Amygdala (tissue), 56 donors: ENCODE measurements at places on chromosomes 6 and 20.

DNA sequence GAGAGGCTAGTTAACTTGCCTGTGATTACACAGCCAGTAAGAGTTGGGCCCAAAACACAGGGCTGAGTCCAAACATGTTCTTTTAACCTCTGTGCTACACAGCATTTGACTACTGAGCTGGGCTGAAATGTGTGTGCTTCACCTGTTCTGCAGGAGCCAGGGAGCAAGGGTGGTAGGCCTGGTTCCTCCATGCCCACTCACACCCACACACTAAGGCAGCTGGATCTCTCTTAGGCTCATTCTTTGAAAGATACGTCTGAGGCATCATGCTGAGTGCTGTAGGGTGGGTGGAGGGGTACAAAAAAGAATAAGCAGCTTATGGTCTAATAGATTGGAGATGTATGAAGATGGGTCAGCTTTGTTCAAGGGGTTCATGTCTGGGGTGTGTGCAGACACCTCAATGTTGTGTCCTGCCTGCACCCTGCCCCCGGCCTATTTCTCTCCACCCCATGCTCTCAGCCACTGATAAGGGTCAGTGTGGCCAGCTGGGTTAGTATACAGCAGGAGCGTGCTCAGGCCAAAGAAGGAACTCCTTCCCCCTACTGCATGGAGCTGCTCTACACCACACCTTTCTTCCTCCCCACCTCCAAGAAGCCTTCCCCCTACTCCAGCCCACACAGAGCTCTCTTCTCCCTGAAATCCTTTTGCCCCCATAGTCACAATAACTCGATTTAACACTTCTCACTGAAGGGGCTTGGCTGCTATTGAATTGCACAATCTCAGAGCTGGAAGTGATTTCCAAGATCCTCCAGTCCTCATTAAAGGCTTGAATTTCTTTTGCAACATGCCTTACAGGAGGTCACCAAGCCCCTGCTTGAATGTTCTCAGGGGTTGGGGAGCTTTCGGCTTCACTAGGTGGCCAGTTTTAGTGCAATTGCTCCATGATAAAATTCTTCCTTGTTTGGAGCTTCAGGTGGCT is 3.4 kb downstream of the PPP2R5D start:
- DNase-seq, result no peak

DNA sequence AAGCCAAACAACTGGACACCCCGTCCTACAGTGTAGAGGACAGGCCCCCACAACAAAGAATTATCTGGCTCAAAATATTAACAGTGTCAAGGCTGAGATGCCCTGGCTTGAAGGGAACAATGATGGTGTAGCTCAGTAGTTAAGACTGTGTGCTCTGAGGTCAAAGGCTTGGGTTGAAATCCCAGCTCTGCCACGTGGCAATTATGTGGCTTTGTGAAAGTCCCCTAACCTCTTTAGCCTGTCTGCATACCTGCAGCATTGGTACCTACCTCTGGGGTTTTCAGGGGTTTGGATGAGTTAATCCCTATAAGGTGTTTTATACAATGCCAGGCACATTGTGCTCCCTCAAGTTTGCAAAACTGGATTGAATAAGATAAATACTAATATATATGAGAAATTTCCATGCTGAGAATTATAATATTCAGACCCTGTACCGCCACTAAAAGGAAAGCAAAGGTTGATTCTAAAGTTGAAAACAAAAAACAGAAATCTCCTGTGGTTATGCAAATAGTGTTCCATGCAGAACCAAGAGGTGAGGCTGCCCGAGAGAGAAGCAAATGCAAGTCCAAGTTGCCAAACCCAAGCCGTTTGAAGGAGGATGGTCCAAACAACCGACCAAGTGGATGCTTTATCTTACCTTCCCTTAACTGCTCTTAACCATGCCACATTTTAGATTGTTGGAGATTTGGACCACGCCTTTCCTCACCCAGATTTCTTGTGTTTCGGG is 199.8 kb downstream of the NFATC2 start:
- no peak for DNase-seq

- DNase-seq, result no peak
These were observed at the start of gene SYCP2L for GRCh38 chr6:10886691-10887502. TSS of gene SYCP2L (plus strand) at chr6:10887052. CDS start at chr6:10887127, 75 bp downstream.

- DNase-seq, result no peak
These were observed 26.6 kb downstream of the NCOA5 start for GRCh38 chr20:46063151-46063550.

DNA sequence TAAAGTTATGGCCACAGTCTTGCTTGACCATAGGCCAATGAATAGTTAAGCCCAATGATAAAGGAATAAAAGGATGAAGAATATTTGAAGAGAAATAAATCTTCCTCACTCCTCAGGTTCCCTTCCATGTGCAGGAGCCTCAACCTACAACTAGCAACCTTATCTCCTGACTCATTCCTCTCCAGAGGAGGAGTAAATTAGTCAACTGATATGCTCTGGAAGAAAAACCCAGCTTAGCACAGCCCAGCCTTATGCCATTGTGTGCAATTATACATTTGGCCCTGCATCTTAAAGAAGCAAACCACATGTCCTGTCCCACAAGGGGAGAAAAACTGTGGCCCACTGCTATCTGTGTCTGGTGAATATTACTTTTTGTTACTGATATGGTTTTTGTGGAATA is 82.1 kb downstream of the PHIP start:
- no peak for DNase-seq
